Activated T-cell treated with anti-CD3 and anti-CD28 coated beads for 1 hour (primary cell): ENCODE measurements at places on chromosomes 7 and 10.

DNA sequence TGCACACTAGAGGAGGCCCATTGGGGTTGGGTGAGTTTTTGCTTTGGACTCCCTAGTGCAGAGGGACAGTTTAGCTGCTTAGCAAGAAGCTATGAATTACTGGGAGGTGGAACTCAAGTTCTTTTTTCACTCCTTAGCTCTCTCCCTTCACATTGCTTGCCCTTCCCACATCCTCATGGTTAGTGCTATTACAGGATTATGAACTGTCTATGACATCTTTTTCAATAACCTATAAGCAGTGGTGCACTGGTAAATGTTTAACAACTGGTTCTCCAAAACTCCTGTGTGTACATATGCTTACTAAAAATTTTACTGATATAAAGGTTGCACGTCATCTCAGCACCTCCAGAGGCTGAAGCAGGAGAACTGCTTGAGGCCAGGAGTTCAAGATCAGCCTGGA lies 6.2 kb downstream of the SSMEM1 start:
- no peak for DNase-seq

DNA sequence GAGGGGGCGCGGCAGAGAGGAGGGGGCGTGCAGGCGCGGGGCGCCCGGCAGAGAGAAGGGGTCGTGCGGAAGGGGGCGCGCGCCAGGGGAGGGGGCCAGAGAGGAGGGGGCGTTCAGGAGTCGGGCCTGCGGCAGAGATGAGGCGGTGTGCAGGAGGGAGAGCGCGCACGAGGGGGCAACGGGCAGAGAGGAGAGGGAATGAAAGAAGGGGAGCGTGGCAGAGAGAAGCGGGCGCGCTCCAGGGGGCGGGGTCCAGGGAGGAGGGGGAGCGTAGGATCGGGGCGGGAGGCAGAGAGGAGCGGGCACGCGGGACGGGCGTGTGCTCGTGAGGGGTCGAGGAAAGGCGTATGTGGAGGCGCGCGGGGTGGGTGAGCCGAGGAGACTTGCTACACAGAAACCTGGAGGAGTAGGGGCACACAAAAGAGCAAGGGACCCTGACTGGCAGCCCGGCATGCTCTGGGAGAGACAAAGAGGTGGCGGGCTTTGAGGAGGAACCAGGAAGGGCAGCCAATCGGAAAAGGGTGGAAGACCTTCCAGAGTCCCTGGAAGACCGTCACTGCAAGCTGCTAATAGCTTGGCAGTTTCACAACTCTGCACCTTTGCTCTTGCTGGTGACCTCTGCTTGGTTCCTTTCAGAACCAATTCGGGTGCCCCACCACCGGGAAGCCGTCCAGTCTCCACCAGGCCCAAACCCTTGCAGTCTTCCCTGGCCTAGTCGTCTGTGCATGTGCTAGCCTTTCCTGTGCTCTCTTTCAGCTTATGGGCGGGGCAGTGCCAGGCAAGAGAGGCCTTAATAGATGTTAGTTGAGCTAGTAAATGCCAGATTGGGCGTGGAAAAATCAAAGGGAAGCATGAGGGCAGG lies 639 bp downstream of the DYDC2 start:
- DNase-seq = no peak

DNA sequence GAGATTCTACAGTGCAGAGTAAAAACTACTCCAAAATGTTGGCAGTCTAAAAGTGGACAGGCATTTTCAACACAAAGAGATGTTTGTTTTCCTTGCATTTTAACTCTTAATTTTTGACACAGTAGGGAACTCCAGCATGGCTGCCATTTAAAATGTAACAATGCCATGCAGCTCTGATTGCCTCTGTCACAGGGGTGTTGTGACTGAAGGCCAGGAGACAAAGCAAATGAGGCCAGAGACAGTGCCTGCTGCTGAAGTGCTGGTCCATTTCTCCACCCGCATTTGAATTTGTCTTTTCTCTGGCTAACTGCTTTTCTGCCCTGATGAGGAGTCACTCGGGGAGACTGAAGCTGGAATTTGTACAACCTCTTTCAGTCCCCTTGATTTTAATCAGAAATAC lies 710.6 kb upstream of the GALNT17 start:
- no peak for DNase-seq

DNA sequence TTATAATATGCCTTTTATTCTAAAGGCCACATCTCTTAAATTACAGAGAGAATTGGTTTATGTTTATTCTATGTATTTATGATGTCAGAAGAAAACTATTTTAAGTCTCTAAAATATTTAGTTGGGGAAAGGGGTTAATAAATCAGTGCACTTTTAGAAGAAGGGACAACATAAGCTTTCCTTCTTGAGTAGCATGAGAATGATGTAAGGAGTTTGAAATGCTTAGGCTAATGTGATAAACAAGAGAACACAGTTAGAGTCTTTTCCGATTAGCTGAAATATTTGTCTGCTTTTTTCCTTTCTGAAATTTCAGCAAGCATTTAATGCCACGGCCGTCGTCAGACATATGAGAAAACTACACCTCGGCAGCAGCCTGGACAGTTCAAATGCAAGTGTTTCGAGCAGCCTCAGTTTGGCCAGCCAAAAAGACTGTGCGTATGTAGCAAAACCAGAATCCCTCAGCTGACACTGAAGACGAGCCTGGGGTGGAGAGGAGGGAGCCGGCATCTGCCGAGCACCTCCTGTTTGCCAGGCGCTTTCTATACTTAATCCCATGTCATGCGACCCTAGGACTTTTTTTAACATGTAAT lies 176.2 kb downstream of the CCDC3 start:
- DNase-seq = no peak

GRCh38 chr7:101116898-101117297 lies 10.0 kb upstream of the SERPINE1 start:
- no peak for DNase-seq

GRCh38 chr7:66912195-66912594 lies 8.8 kb upstream of the TMEM248 start:
- DNase-seq = no peak

- DNase-seq = no peak
Measured at GRCh38 chr10:71326464-71326881, 7.4 kb downstream of the SLC29A3 start.

DNA sequence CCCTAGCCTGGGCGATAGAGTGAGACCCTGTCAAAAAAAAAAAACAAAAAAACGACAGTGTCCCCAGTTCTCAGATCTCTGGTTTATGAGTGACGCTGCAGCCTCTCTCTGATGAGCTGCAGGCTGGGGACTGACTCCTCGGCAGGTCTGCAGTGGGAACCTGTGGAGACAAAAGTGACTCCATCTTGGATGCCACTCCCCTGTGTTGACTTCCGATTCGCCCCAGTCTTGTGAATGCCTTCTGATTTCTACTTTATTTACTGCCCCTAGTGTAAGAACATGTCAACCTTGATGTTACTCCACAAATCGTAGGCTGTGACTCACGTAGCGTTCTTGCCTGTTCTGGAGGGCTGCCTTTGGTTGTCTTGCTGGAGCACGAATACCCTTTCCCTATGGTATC lies 6.2 kb downstream of the TACR2 start:
- DNase-seq = no peak

DNA sequence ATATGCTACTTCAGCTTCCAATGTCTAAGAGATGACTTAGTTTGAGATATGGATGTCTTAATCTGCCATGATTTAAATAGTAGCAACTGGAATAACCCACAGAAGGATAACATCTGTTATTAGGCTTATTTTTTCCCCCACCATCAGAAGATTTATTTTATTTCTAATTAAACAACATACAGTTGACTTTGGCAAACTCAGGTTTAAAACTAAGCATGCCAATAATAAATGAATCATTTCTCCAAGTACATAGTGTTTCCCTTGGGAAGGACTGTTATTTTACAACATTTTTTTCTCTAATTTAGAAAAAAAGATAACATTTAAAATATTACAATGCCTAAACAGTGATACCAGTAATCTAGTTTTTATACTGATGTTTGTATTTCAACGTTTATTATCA lies 58.4 kb downstream of the SFTPD start:
- DNase-seq = no peak

DNA sequence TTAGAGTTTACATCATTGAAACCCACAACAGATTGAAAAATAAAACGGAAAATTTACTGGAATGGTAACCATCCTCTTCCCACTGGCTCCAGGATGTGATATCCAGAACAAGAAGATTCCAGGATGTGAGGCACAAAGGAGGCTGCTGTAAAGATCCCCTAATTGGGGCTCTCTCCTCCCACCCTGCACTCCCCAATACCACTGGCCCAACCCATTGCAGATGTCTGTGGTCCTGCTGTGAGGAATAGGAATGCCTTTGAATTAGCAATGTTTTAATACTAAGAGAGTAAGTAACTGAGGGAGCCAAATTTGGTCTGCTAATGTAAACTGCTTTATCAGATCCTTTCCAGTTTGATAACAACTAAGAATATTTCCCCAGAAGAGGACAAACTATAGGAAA lies 225.9 kb upstream of the INHBA start:
- DNase-seq = no peak

- no peak for DNase-seq
Measured at GRCh38 chr7:135845415-135846075, 96.9 kb upstream of the FAM180A start.

DNA sequence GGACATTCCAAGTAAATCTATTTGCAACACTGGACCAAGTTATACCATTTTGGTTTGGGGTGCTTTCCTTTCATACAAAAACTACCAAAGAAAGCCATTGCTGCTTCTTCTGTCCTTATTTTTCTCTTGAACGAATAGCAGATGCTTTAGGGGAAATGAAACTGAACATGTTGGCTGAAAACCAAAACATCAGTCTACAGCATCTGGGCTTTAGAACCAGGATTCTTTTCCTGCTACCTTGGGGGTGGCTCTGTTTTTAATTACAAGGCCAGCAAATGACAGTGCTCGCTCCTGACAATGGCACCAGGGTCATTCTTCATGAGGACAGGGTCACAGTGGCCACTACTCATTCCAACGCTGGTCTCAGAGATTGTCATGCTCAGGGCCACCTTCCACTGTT lies 80.3 kb downstream of the WDR11 start:
- DNase-seq = no peak

GRCh38 chr7:31814187-31814586 lies 127.2 kb downstream of the PPP1R17 start:
- no peak for DNase-seq

- no peak for DNase-seq
Measured at GRCh38 chr7:55252386-55252785, 112.8 kb upstream of the LANCL2 start.

GRCh38 chr7:101718363-101719122 lies 89.4 kb upstream of the MYL10 start:
- no peak for DNase-seq

DNA sequence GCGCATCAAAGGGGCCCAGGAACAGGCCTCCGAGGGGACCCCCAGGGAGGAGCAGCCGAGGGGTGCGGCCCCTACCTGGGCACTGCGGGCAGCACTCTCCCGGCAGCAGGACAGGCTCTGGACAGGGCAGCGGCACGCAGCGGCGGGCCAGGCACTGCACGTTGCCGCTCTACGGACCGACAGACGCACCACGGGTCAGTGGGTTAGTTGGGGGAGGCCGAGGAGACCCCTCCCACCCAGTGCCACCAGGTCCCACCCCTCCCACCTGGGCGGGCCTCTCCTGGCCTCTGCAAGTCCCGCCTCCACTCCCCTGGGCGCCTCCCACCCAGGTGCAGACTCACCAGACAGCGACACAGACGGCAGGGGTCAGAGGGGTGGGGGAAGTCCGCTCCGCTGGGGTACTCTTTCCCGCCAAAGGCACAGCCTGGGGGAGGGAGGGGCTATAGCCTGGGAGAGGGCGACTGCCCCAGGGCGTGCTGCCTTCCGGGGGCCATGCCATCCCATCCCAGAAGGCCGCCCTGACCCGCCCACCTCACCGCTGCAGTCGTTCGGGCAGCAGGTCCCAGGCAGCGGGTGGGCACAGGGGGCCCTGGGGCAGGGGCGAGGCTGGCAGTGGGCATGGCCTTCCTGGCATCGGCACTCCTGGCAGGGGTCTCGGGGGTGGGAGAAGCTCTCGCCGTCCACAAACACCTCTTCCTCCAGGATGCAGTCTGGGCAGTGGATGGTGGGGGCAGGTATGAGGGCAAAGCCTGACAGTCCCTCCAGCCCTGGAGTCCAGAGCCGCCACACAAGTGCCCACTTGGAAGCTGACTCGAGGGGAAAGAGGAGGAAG lies 19.2 kb downstream of the KCP start:
- DNase-seq = no peak

- DNase-seq = no peak
Measured at GRCh38 chr7:77444123-77444522, 28.0 kb upstream of the GSAP start.

DNA sequence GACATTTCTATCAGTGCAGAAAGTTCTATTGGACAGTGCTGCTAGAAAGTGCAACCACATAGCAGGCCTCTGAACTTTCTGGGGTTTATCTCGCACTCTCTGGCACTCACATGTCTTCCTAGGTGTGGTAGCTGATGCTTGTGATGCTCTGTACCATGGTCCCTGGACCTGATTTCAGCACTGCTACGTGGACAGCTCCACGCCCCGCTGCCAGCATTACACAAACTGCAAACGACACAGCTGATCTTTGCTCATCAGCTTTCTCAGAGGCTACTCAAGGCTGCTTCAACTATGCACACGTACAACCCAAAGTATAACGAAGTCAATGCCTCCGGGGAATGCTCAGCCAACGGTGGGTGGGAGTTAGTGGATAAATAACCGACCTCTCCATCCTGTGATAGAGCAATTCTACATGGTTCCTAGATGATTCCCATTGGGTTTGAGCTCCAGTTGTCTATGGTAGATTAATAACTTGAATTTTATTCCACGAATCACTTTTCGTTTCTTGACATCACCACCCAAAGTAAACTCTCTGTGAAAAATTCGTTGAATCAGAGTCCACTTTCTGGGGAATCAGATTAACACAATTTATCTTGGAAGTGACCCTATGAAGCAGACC lies 302.5 kb downstream of the ACTR3B start:
- no peak for DNase-seq

DNA sequence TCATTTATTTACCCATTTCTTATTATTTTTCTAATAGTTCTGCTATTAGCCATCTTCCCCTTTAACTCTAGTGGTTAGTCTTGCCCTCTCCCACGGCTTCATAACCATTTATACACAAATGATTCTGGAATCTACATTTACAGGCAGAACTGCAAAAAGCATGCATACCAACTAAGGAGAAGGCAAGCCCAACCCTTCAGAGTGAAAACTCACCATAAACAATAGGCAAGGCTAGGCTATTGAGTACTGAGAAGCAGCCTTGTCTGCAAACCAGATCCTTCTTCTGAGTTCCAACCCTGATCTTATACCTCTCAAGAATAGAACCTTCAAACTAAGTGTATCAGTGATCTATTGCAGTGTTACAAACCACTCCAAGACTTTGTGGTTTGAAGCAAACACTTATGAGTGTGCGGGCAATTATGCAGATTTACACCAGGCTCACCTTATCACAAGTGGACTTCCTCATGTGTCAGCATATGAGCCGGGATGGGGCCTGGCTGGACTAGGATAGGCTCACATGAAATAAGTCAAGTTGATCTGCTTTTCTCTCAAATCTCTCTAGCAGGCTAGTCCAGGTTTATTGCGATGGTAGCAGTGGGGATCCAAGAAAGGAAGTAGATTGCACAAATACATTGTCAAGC lies 896.9 kb upstream of the PHF14 start:
- DNase-seq = no peak

GRCh38 chr10:19811540-19811939 lies 4.7 kb upstream of the PLXDC2 start:
- no peak for DNase-seq
